ENCODE measurements at places on chromosomes 3 and 15.
A peak's percentile ranks its signal among the peaks of the same experiment; 100 is the strongest.

DNA sequence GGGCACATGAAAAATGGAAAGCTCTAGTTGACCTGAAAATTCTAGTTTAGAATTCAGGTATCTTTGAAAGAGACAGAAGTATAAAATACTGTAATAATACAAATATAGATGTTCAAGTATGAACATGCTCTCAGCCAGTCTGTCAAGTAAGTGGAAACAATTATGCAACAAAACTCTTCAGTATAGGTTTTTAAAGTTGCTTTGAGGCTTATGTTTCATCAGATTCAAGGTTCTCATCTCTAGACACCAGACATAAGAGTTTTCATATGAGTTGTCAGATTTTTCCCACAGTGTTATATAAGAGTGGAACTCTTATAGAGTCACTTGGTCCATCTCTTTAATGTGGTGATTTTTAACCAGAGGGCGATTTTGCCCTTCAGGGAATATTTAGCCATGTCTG, 22.0 kb downstream of the CMSS1 start:
- DNase-seq, result no peak

DNA sequence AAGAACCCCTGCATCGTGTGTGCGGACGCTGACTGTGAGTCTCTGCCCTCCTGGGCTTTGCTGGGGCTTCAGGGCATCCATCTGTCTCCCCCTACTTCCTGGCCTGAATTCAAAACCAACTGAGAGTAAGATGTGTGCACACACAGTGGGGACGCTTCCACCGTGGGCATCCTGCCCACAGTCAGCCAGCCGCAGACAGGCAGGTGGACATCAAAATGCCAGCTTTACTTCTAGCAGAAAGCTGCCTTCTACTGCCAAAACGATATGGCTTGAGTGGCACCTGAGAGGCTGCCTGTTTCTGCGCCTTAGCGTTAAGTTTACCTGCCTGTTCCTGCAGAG, 18.5 kb downstream of the ALDH1A3 start:
- no peak for DNase-seq

GRCh38 chr3:119632216-119632615, 28.2 kb downstream of the POPDC2 start:
- no peak for DNase-seq

DNA sequence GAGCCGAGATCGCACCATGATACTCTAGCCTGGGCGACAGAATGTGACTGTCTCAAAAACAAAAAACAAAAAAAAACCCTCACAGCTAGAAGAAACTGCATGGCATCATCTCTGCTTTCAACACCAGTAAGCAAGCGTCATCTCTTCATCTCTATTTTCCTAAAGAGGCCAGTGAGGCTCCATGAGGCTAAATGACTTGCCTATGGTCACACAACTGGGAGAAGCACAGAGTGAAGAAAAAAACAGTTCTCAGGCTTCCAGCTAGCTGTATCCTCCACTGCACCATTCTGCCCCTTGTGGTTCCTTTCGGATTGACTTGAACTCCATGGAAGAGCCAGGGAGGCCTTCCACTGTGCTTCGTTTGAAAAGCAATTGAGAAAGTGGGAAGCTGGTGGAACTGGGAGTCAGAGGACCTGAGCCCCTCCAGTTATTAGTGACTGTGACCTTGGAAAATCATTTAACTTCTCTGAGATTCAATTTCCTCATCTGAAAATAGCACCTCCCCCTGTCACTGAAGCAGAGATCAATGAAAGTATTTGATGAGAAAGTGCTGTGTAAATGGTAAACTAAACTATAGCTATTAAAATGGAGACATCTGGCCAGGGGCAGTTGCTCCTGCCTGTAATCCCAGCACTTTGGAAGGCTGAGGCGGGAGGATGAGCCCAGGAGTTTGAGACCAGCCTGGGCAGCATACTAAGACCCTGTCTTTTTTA, 32.1 kb upstream of the DENND4A start:
- DNase-seq, result peak; percentile 5

- peak; percentile 34 for DNase-seq
Observed at GRCh38 chr3:44920081-44920480, 45.7 kb downstream of the TGM4 start.

GRCh38 chr3:52777959-52778805, 783 bp downstream of the ITIH1 start:
- DNase-seq, result no peak

DNA sequence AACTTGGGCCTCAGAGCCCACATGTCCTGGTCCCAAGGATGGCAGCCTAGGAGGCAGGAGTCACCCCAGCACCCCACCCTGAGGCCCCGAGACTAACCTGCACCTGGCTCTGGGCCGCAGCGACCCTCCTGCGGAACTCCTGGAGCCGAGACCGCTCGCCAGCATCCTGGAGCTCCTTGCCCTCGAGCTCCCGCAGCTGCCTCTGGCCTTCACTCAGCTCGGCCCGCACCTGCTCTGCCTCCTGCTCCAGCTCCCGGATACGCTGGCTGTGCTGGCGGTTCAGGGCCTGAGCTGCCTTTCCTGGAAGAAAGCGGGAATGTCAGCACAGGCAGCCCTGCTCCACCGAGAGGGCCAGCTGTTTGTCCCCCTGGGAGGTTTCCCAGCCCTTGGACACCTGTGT, 13.2 kb downstream of the KIF7 start:
- DNase-seq, result no peak

DNA sequence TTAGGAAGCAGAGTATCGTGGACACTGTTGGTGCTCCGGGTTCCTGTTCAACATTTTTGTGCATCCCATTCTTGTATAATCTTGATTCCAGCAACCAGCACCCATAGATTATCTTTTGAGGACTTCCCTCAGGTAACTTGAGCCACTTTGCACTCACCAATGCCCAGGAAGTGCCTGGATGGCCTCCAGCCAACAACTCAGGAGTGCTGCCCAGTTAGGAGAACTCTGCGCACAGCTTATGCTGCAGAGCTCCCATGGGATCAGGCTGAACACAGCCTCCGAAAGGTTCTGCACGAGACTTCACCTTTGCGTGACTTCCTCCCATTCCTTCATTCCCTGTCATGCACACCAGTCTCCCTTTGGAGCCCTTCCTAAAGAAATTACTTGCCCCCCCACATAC, 64.3 kb upstream of the LRRN1 start:
- DNase-seq, result no peak

DNA sequence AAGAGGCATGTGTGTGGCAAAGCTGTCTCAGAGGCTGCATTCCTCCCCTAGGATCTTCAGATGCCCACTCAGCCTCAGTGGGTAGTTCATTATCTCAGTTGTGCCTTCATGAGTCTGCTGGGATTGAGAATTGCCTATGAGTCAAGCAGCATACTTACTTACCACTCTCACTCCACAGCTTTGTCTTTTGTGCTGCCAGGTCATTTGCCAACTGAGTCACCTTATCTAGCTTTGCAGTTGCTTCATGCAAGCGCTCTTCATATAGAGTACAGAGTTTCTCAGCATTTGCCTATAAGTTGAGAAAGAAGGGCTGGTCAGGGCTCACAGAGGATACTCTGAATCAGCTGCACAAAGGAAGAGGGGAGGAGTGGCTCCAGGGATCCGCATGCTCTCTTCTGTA, 89.5 kb downstream of the MYH15 start:
- DNase-seq, result no peak

DNA sequence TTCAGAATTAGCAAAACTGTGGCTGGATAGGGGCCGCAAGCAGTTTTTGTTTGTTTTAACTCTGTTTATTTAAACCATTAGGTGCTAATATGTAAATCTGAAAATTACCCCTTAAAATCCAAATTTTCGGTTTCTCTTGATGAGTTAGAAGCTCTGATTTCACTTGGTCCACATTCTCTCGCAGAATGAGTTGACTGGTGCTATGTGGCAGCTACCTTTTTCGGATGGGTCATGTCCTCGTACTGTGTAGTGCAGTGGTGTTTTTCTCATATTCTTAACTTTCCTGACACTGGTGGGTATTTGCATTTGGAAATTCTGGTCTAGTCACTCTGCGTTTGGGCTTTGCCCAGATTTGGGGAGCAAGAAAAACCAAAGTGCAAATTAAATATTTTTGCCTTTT, 87.1 kb downstream of the DIPK2A start:
- no peak for DNase-seq

- DNase-seq, result no peak
Observed at GRCh38 chr3:69052472-69052898, 352 bp upstream of the TMF1 start.

DNA sequence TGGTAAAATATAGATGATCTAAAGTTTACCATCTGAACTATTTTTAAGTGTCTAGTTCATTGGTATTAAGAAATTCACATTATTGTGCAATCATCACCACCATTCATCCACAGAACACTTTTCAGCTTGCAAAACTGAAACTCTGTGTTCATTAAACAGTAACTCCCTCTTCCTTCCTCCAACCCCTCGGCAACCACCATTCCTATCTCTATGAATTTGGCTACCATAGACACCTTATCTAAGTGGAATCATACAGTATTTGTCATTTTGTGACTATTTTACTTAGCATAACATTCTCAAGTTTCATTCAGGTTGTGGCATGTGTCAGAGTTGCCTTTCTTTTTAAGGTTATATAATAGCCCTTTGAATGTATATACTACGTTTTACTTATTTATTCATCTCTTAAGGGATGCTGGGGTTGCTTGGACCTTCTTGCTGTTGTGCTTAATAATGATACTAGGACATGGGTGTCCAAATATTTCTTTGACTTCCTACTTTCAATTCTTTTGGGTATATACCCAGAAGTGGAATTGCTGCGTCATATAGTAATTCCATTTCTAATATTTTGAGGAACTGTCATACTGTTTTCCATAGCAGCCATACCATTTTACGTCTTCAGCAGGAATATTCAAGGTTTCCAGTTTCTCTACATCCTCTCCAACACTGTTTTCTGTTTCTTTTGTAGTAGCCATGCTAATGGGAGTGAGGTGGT, 20.9 kb downstream of the KAT2B start:
- no peak for DNase-seq

DNA sequence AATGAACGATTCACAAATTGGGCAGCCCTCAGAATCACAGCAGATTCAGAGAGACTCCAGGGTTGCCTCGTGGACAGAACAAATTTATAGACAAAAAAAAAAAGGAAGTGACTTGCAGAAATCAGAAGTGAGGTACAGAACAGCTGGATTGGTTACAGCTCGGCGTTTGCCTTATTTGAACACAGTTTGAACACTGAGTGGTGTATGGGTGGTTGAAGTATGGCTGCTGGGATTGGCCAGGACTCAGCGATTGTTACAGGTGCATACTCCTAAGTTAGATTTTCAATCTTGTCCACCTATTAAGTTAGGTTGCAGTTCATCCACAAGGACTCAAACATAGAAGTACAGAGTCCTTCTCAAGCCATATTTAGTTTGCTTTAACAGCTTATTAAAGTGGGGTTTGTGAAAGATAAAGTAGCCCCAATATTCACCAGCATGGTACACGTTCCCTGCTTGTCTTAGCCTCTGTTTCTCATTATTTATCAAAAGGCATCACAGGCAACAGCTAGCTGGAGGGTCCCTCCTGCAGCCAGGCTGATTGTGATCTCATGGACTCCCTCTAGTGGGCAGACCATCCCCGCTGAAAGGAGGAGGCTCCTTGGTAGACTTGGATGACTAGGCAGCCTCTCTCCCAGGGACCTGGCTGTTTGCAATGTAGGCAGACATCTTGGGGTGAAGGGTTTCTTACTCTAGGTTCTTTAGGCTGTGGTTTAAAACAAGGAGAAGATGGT, 17.6 kb upstream of the ALDH1L1 start:
- no peak for DNase-seq

GRCh38 chr3:169453256-169454059, 210.1 kb downstream of the MECOM start:
- DNase-seq, result no peak

DNA sequence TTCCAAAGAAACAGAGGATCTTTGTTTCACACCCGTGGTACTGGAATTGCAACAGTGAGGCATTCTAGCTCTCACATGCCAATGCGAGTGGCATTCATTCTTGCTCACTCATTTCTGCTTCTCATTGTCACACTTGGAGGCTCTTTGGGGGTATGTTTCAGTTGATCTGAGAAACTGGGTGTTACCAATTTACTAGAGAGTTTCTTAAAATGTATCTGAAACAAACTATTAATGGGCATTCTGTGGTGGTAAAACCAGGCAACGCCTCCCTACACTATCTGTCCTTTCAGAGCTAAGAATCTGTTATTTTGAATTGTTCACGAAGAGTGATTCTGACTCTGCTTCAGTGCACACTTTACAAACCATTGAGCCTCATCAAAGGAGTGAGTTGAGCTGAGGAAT, 140.6 kb upstream of the BHLHE40 start:
- DNase-seq, result no peak

DNA sequence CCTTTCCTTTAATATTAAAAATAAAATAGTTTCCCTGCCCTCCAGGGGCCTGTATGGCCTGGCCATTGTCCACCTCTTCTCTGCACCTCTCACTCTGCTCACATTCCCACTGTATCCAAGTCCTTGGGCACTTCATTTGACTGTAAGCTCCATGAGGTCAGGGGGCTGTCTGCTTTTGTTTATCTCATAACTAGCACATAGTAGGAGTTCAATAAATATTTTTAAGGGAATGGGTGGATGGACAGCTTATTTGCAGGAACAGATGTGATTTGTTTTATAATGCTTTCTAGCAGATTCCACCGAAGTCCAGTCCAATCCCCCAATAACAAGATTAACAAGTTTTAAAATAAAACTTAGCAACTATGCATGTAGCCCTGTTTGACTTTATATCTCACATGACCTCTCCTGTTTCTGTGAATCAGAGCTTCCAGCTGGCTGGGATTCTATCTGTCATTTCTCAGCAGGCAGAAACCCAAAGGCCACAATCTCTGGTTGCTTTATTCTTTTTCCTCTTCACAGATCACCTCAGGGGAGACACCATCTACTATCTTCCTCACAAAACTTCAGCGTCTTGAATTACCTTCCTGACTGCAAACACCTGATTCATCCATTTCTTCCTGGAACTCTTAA, 123.0 kb upstream of the NR2F2 start:
- no peak for DNase-seq

- DNase-seq, result no peak
Observed at GRCh38 chr3:125123451-125124305, 67.9 kb upstream of the HEG1 start.

DNA sequence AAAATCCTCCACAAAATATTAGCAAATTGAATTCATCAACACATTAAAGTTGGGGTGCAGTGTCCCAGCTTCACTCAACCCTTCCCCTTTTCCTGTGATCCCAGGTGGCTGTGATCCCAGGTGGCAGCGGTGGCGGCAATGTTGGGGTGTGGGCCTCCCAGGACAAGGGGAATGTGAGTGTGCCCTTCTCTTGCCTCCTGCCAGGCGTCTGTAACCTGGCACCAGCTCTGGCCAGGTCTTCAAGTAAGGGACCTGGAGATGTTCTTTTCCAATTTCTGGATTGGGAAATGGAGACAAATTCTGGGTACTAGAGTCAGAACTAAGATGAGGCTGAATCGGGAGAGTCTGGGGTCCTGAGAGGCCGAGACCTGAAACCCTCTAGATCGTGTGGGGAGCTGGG, 20.1 kb downstream of the GOLGA6A start:
- no peak for DNase-seq

DNA sequence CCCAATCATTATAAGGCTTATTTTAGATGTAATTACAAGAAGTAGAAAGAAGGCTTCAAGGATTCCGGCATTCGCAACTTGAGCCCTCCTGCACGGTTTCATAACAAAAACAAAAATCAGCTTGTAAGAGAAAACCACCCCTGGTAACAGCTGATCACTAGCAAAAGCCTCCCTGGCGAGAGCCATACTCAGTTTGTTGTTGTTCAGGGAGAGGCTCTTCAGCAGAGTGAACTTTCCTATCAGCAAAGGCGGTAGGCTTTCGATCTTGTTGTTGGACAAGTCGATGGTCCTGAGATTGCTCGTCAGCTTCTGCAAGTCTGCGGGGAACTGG, 710 bp downstream of the LRRC57 start:
- DNase-seq, result no peak

- no peak for DNase-seq
Observed at GRCh38 chr3:105448338-105448982, 81.8 kb downstream of the ALCAM start.

All from anterior cingulate cortex (tissue), 58 donors.